ENCODE measurements at places on chromosomes 5 and 9. TPM values are rescaled to one million over a fixed set of nuclear protein-coding genes. Genes with fewer than 3 reads are reported as not detected.

The TMED7 gene
- total RNA-seq = 73.2 TPM

The PCDHB12 gene
- total RNA-seq = 0.19 TPM

The RAB14 gene
- 43.3 TPM for total RNA-seq

The BARHL1 gene
- total RNA-seq = not detected

The IL9 gene
- not detected for total RNA-seq

The SPINK13 gene
- not detected for total RNA-seq

The KIF4B gene
- total RNA-seq = 0.23 TPM

The ANKDD1B gene
- 0.70 TPM for total RNA-seq

The NDUFAF2 gene
- 19.6 TPM for total RNA-seq

The GHR gene
- 1.8 TPM for total RNA-seq

The OR13F1 gene
- total RNA-seq = not detected

The PCDHB2 gene
- 0.15 TPM for total RNA-seq

The TDRD7 gene
- 13.5 TPM for total RNA-seq

The DMRT2 gene
- not detected for total RNA-seq

The LSM11 gene
- total RNA-seq = 6.4 TPM

The OR1L8 gene
- 1.3 TPM for total RNA-seq

The F2RL1 gene
- total RNA-seq = 81.4 TPM

The AK8 gene
- total RNA-seq = 1.5 TPM

The SLCO4C1 gene
- 0.29 TPM for total RNA-seq

The TAF1L gene
- not detected for total RNA-seq

The DMRTA1 gene
- total RNA-seq = 1.8 TPM

The SMIM33 gene
- total RNA-seq = not detected

The CDKN2A gene
- total RNA-seq = 54.6 TPM

The PCA3 gene
- not detected for total RNA-seq

The PCDHGB1 gene
- total RNA-seq = 0.82 TPM

The ADRA1B gene
- 0.39 TPM for total RNA-seq

The TNIP1 gene
- total RNA-seq = 146 TPM

The WNK2 gene
- 0.06 TPM for total RNA-seq

The DIRAS2 gene
- 0.18 TPM for total RNA-seq

The PCDHA7 gene
- total RNA-seq = 0.05 TPM

The GFI1B gene
- total RNA-seq = not detected

The MVB12B gene
- total RNA-seq = 11.4 TPM

The RNF183 gene
- total RNA-seq = not detected

The LAMC3 gene
- 0.12 TPM for total RNA-seq

The CKMT2 gene
- 0.34 TPM for total RNA-seq

The FYB1 gene
- not detected for total RNA-seq

The GABRB2 gene
- total RNA-seq = not detected

The CDKN2B-AS1 gene
- 2.9 TPM for total RNA-seq

The SLC34A1 gene
- not detected for total RNA-seq

The FOXD4L5 gene
- not detected for total RNA-seq

The GPRIN1 gene
- 13.1 TPM for total RNA-seq

The RASGEF1C gene
- total RNA-seq = not detected

The FLT4 gene
- total RNA-seq = 203 TPM

The CMBL gene
- total RNA-seq = 16.8 TPM

Data from glomerular endothelial cell (primary cell).